ENCODE measurements at places on chromosomes 2 and 18.
A peak's percentile ranks its signal among the peaks of the same experiment; 100 is the strongest.

DNA sequence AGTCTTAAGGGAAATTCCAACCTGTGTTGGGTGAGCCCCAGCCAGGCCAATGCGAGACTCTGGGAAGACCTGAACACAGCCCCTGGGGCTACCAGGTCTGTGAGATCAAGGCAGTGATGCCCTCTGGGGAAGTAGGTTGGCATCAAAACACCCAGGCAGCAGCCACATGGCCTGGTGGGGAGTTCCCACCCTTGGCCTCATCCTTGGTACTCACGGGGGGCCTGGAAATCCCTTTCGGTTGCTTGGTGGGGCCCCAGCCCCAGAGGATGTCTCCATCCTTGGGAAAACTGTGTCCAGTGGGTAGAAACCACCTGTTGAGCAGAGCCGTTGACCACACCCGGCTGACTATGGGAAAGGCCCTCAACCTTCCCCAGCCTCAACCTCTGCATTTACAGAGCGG, 56.0 kb upstream of the PXDN start:
- no peak for DNase-seq

DNA sequence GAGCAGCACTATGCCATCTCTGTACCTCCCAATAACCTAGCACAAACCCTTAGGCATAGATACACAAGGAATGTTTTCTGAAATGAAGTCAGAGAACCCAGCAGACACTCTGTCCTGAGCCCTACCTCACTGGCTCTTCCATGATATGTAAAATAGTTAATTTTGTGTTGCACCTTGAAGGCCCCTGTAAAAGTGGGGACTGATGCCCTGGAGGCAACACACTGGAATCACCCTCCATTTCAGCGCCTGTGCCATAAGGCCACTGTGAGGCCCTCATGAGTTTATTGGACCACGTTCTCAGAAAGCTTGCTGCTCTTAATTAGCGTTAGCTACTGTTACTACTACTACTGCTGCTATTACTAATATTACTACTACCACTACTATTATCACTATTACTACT, 670.1 kb upstream of the SOX11 start:
- no peak for DNase-seq

- no peak for DNase-seq
Measured at GRCh38 chr2:100057901-100058261, 84.5 kb downstream of the AFF3 start.

- DNase-seq: no peak
Measured at GRCh38 chr2:207194028-207194427, 28.3 kb upstream of the KLF7 start.

GRCh38 chr2:35463805-35464596, 891.6 kb upstream of the CRIM1 start:
- DNase-seq: no peak

- no peak for DNase-seq
Measured at GRCh38 chr18:74171910-74172606, 23.7 kb downstream of the TIMM21 start.

DNA sequence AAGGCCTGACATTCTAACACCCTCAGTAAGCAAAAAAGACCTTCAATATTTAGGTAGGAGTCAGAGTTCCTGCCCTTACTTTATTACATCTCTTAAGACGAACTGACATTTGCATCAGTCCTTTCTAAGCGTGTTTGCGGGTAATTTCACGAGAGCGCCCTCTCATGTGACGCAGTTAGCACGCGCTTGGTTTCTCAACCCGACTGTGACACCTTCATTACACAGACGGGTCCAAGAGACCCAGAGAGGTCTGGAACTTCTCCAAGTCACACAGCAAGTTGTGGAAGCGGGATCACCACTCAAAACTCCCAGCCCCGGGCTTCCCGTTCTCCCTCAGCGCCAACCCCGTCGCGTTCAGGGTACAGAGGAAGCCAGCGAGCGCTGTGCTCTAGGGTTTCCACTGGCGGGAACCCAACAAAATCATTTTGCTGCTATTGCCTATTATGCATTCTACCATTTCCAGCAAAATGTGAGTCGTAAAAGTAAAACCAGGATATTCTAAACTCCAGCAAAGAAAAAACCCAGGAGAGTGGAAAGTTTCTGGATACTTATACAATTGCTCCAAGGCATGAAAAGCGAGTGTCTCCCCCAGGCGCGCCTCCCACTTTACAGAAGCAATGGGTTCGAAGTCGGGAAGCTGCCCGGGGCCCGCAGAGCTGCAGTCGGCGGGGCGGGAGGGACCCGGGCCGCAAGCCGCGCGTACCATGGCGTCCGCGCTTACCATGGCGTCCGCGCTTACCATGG, 601 bp downstream of the ENOSF1 start:
- DNase-seq: peak; percentile 20

GRCh38 chr2:160384791-160385190, 108.8 kb downstream of the RBMS1 start:
- DNase-seq: no peak

- no peak for DNase-seq
Measured at GRCh38 chr2:123179526-123179925, 845.6 kb upstream of the CNTNAP5 start.

- DNase-seq: no peak
Measured at GRCh38 chr2:211333377-211333776, 777.0 kb downstream of the CPS1 start.

DNA sequence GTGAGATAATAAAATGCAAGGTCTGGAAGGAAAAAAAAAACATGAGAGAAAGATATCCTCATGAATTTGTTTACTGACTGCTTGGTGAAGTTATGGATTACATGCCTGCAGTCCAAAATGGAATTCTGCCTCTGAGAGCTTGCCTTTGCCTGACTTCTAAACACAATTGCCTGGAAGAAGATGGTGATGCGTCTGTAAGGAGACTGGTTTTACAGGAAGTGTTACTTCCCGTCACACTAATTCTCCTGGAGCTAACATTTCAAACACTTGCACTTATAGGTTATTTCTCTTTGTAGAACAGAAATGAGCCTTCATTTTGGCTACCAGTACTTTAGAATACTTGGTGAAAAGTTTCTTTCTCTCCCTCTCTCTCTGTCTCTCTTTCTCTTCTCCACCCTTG, 884.3 kb downstream of the TSN start:
- no peak for DNase-seq
